ENCODE measurements at places on chromosomes 4 and X.

DNA sequence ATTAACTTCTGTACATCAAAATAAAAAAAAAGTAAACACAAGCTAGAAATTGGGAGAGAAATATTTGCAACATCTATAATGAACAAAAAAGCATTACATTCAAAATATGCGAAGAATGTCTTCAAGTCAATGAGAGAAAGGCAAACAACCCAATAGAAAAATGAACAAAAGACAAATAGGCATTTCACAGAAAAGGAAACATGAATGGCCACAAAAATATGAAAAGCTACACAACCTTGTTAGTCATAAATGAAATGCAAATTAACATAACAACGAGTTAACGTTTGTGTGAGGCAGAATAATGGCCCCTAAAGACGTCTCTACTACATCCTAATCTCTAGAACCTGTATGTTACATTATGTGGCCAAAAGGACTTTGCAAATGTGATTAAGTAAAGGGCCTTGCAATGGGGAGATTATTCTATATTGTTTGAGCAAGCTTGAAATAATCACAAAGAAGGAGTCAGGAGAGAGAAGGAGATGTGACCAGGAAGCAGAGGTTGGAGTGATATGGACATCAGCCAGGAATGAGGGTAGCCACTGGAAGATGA is 86.8 kb downstream of the WDFY3 start:
- DNase-seq: no peak

- DNase-seq: no peak
Measured at GRCh38 chr4:1582227-1582626, 101.9 kb downstream of the FAM53A start.

DNA sequence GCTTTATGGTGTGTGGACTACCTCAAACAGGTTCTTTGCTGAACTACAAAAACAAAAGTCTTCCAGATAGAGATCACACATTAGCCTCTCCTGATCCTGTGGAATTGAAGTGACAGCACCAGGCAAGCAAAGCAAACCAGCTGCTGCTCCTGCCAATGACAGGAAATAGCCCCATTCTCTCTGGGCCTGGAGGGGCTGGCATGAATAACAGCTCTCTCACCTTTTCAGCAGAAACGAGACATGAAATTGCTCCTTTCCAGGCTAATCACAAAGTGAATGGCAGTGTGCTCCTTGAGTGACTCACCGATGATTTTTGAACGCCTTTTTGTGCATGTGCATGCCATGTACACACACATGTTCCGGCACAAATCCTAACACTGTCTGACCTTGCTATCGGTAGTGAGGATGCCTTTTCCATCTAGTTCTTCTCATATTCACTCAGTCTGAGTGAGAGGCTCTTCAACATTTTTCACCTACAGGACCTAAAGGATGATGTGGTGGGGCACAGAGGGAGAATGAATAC is 24.4 kb downstream of the MFAP3L start:
- DNase-seq: no peak

DNA sequence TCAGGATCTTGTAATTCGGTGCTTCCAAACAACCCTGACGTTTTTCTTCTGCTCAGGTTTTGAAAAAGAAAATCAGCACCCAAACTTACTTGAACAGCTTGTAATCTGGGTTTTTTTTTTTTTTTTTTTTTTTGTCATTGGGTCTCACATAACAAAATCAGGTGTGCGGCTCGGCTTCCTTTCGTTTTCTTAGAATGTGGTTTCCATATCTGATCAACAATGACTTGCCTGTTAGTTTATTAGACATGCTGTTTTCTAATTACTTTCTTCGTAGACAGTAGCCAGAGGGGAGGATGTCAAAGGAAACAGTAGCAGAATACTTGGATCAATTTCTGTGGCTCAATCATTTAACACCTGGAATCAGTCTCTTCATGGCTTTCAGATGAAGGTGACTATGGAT is 890 bp upstream of the FREM3 start:
- DNase-seq: no peak

- no peak for DNase-seq
Measured at GRCh38 chr4:93065790-93066189, 762.0 kb downstream of the GRID2 start.

DNA sequence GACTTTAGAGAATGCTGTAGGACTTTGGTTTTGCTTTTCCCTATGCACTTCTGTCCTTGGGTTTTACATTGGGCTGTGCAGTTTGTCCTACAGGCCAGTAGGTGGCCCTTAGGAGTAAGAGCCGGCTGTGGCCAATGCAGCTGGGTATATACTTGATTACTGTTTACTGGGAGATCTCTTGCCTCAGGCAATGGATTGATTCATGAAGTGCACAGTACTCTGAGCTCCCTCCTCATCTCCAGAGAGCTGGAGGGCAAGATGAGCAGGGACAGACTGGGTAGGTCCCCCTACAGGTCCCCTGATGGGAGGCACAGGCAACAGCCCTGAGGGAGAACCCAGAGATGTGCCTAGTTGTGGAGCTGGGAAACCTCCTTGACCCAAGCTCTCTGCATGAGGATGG is 103.8 kb upstream of the QRFPR start:
- DNase-seq: no peak

DNA sequence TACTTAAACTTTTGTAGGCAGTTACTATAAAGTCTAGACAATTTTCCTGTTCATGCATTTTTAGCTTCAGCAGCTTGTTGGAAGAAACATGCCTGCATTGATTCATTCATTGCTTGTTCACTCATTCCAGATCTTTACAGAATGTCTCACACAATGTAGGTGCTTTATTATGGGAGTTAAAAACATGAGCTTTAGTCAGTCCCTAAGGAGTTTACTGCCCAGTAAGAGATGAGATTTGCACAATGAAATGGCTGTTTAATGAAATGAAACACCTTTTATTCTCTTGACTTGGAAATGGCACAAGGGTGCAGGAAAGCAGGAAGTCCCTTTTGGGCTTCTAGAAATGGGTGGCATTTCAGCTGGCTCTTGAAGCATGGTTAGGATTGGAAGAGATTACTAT is 2.9 kb downstream of the NOCT start:
- peak; percentile 26 for DNase-seq

GRCh38 chrX:75746891-75747639 is 38.0 kb downstream of the MAGEE2 start:
- DNase-seq: no peak

GRCh38 chr4:39641451-39641850 is 2.8 kb upstream of the SMIM14 start:
- DNase-seq: no peak

- no peak for DNase-seq
Measured at GRCh38 chr4:84907145-84907544, 59.3 kb downstream of the WDFY3 start.

GRCh38 chr4:102807345-102807744 is 20.0 kb downstream of the UBE2D3 start:
- no peak for DNase-seq

GRCh38 chr4:165678236-165678935 is 194.7 kb upstream of the TLL1 start:
- no peak for DNase-seq

GRCh38 chr4:7003176-7003878 is 39.8 kb upstream of the TADA2B start:
- no peak for DNase-seq

- no peak for DNase-seq
Measured at GRCh38 chrX:109350051-109350450, 131.8 kb downstream of the GUCY2F start.

GRCh38 chrX:132488180-132488705 is 595 bp downstream of the MBNL3 start:
- peak; percentile 30 for DNase-seq

- DNase-seq: no peak
Measured at GRCh38 chrX:15204130-15204751, 65.6 kb downstream of the ASB9 start.

DNA sequence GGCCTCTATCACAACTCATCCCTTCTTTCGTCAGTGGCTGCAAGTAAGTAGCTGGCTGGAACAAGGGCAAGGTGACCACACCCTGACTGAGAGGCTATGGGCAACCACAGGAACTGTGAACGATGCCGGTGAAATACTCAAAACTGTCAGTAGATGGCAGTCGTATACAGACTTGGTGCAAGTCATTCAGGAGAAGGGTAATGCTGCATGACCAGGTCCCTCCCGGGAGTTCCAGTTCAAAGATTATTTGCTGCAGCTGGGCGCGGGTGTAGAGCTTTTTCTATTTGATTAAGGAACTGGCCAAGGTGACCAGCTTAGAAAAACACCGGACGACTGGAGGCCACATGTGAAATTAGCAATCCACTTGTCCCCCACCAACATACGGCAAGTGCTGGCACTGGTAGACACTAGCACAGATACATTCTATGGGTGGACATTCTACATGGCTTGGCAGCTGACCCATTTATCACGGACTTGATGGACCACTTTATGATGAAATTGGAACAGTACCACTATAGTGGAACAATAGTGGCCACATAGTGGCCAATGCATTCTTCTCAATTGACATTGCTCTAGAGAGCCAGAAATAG is 726.6 kb downstream of the TRAM1L1 start:
- peak; percentile 29 for DNase-seq

- DNase-seq: no peak
Measured at GRCh38 chrX:7447801-7448499, 300.0 kb upstream of the PUDP start.

DNA sequence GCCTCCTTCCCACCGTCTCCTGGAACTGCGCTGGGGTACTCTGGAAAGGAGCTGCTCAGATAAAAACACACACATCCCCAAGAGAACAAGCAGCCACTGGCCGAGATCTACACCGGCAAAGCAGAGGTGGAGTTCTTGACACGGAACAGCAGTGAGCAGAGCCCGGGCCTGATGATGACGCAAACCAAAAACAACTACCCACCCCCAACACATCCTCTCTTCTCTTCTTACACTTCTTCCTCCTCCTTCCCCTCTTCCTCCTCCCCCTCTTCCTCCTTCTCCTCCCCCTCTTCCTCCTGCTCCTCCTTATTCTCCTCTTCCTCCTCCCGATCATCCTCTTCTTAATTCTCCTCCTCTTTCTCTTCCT is 4.6 kb downstream of the PNMA5 start:
- DNase-seq: peak; percentile 9

GRCh38 chrX:47098338-47099094 is 20.3 kb downstream of the RGN start:
- no peak for DNase-seq

- no peak for DNase-seq
Measured at GRCh38 chr4:18297684-18298083, 276.1 kb upstream of the LCORL start.

- peak; percentile 22 for DNase-seq
Measured at GRCh38 chrX:76148753-76149152, 24.1 kb upstream of the PBDC1 start.

DNA sequence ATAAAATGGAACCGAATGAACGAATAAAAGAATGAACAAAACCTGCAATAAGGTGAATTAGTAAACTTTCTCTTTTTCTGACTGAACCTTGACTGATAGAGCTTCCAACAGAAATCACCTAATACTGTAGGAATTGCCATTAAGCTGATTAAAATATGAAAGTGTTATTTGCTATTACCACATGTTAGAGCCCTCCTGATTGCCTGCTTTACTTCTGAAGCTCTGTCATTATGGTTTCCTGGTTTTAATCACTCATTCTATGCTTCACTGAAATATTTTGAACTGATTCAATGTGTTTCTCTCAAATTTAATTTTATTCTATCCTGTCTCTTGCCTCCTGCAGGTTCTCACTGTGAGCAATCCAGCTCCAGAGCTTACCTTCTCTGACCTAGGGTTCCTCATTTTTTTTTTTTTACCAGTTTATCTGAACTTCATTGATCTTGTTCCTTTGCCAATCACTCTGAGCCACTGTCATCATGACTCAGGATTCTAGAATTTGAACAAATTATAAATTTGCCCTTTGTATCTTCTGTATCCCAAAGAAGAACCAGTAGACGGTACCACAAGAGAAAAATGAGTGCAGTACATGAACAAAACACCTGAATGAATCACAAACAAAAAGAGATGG is 48.1 kb upstream of the UGT2B15 start:
- DNase-seq: no peak

- DNase-seq: no peak
Measured at GRCh38 chr4:98656886-98657285, 1.5 kb downstream of the TSPAN5 start.

GRCh38 chrX:17737710-17737985 is 355 bp downstream of the SCML1 start:
- no peak for DNase-seq

- DNase-seq: no peak
Measured at GRCh38 chrX:136650811-136651210, 2.9 kb downstream of the CD40LG start.

- DNase-seq: no peak
Measured at GRCh38 chr4:163612762-163613161, 118.3 kb downstream of the TMA16 start.

GRCh38 chr4:13950491-13950890 is 323.0 kb upstream of the BOD1L1 start:
- DNase-seq: no peak

DNA sequence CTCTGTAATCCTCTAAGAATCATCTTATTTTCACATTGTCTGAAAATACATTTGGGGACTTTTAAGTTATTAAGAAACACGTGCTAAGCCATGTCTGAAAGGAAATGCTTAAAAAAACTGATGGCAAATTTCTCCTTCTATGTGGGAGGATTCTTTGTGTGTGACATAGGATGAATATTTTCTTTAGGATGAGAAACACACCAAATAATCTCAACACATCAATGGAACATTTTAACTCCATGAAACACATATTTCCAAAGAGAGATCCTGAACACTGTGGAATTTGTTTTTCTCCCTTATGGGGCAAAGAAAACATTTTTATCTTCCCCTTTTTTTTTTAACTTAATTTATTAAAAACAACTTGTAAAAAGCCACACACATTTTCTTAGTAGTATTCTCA is 153.8 kb upstream of the ANKRD50 start:
- DNase-seq: no peak

DNA sequence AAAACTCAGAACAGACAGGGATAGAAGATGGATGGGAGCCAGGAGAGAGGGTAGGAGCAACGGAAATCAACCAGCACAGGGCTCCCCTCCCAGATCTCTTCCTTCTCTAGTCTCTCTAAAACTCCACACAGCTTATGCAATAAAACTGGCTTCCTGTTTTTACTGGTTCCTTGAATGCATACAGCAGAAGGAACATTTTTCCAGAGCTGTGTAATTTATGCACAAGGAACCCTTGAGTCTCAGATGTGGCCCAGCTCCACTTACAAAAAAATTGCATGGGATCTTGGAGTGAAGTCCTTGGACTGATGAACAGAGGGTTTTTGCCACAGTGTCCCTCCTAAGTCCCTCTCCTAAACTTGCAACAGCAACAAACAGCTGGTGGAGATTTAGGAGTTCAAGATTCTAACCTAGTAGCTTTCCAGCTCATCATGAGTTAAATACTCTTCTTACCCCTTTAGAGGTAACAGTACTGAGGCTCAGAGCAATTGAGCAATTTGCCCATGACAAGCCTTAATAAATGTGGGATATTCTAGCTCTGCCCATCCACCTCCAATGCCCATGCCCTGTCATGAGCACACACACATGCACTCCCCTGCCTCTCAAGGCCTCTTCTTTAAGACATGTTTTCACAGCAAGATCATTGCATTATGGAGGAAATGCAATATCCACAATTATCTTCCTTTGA is 18.4 kb upstream of the CC2D2A start:
- peak; percentile 48 for DNase-seq

- no peak for DNase-seq
Measured at GRCh38 chr4:67109276-67109675, 436.0 kb downstream of the CENPC start.

- DNase-seq: no peak
Measured at GRCh38 chr4:87165892-87166291, 54.5 kb downstream of the KLHL8 start.
